Chondrocyte (in vitro differentiated cells): ENCODE measurements at places on chromosomes 11 and 22. TPM values are rescaled to one million over a fixed set of nuclear protein-coding genes. Genes with fewer than 3 reads are reported as not detected.

TSKU gene
- 41.7 to 46.2 TPM (median 42.3 TPM) in 3 replicates for total RNA-seq

LMF2 gene
- total RNA-seq, result 111 to 124 TPM (median 120 TPM) in 3 replicates

AQP11 gene
- 1.5 to 2.1 TPM (median 1.6 TPM) in 3 replicates for total RNA-seq

CNTN5 gene
- not detected in 3 replicates for total RNA-seq

ARSA gene
- total RNA-seq, result 37.6 to 39.8 TPM (median 39.3 TPM) in 3 replicates

APOL5 gene
- total RNA-seq, result not detected in 3 replicates

SSH3 gene
- 19.8 to 30.0 TPM (median 28.4 TPM) in 3 replicates for total RNA-seq

DNA sequence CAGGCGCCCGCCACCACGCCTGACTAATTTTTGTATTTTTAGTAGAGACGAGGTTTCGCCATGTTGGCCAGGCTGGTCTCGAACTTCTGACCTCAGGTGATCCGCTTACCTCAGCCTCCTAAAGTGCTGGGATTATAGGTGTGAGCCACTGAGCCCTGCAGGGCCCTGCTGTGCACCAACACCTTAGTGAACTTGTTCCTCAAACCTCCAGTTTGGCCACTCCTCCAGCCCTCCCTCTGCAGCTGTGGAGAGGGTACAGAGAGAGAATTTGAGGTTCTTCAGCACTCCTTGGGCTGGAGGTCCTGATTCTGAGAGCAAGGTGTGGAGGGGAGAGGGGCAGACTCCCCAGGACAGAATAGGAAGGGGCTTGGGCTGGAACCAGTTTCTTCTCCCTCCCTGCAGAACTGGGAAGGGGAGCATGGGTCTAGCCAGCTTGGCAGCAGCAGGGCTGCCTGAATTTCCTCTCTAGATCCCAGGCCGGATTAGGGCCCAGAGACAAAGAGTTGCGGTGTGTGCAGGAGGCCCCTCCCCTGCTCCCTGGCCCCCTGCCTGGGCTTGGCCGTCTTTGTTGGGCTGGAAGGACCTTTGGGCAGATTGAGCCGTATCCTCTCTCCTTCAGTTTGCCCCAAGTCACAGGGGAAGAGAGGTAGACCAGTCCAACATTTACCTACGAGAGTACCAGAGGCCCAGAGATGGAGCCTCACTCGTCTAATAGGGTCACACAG lies 2.3 kb upstream of the PEX16 start:
- no peak overlapping the region for H3K4me3 ChIP-seq
- peaks cover 21% of the 10 kb centered on the region for H3K27me3 ChIP-seq
- peaks cover 3% of the 10 kb centered on the region for H3K36me3 ChIP-seq
- peaks cover 19% of the 10 kb centered on the region for H3K4me1 ChIP-seq
- DNase-seq, result peak; percentile 39

DNA sequence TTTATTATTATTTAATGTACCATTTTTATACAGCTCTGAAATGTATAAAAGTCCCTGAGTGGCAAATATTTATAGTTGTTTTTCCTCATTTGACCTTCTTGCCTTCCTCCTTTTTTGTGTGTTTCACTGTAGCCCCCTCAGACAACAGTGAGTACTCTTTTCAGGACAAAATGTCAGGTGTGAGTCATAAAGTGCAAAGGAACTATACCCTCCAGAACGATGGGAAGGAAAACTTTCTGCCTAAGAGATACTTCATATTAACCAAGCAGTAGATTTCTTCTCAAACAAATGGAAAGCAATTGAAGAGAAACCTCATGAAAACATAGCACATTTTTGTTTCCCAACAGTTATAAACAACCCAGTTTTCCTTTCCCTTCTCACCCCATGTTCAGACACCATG lies 16.1 kb upstream of the MS4A7 start:
- no peaks in the 10 kb centered on the region for H3K4me1 ChIP-seq
- no peak overlapping the region for H3K4me3 ChIP-seq
- H3K36me3 ChIP-seq, result no peaks in the 10 kb centered on the region
- H3K27ac ChIP-seq, result no peak overlapping the region

GRCh38 chr11:73239571-73240189 lies 21.6 kb downstream of the P2RY2 start:
- peaks cover 17% of the 10 kb centered on the region for H3K4me1 ChIP-seq
- H3K27me3 ChIP-seq, result no peaks in the 10 kb centered on the region
- H3K4me3 ChIP-seq, result no peak overlapping the region
- no peak overlapping the region for H3K27ac ChIP-seq
- no peak for DNase-seq

GRCh38 chr22:23305321-23305910 lies 125.1 kb downstream of the BCR start:
- peaks cover 13% of the 10 kb centered on the region for H3K4me1 ChIP-seq
- H3K27me3 ChIP-seq, result no peaks in the 10 kb centered on the region
- H3K4me3 ChIP-seq, result no peak overlapping the region
- DNase-seq, result peak; percentile 79
- H3K27ac ChIP-seq, result no peak overlapping the region

GRCh38 chr22:31945971-31946680 lies 1.8 kb downstream of the YWHAH start:
- H3K27me3 ChIP-seq, result no peaks in the 10 kb centered on the region
- H3K4me3 ChIP-seq, result no peak overlapping the region
- H3K36me3 ChIP-seq, result peaks cover 12% of the 10 kb centered on the region
- peak; percentile 1 for DNase-seq
- H3K4me1 ChIP-seq, result peaks cover 32% of the 10 kb centered on the region

- peaks cover 10% of the 10 kb centered on the region for H3K27me3 ChIP-seq
- no peak overlapping the region for H3K27ac ChIP-seq
- no peaks in the 10 kb centered on the region for H3K36me3 ChIP-seq
- no peak overlapping the region for H3K4me3 ChIP-seq
- no peak for DNase-seq
Observed at GRCh38 chr11:122559734-122560382, 95.7 kb upstream of the UBASH3B start.

DNA sequence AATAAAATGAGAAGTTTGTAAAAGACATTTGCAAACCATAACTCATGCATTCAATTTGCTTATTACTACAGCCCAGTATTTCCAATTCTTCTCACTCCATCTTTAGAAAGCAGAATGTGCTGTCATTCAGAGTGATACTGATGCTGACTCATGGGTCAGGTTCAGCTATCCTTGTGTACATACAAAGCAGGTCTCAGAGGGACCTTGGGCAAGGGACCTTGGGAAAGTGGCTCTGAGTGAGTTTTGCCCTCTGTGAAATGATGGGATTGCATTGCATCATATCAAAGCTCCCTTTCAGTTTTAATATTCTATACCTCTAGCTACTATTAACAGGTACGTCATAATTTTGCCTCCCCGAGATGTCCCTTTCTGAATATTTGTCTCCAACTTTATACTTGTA lies 848.7 kb downstream of the OPCML start:
- H3K27me3 ChIP-seq, result no peaks in the 10 kb centered on the region
- H3K4me3 ChIP-seq, result no peak overlapping the region
- H3K36me3 ChIP-seq, result no peaks in the 10 kb centered on the region
- no peak for DNase-seq
- H3K4me1 ChIP-seq, result peaks cover 47% of the 10 kb centered on the region

GRCh38 chr11:62593434-62594044 lies 2.2 kb upstream of the TUT1 start:
- no peak for DNase-seq
- H3K4me1 ChIP-seq, result peaks cover 27% of the 10 kb centered on the region
- H3K27ac ChIP-seq, result peak overlapping the region; percentile 92
- peak overlapping the region; percentile 16 for H3K4me3 ChIP-seq
- peaks cover 37% of the 10 kb centered on the region for H3K36me3 ChIP-seq

GRCh38 chr11:127000291-127000968 lies at the start of gene KIRREL3:
Gene KIRREL3, minus strand, starts transcription at chr11:127000770.
- no peaks in the 10 kb centered on the region for H3K36me3 ChIP-seq
- peaks cover 11% of the 10 kb centered on the region for H3K27me3 ChIP-seq
- no peak within 1 kb of the TSS for H3K27ac ChIP-seq
- H3K4me3 ChIP-seq, result no peak within 1 kb of the TSS
- peaks cover 13% of the 10 kb centered on the region for H3K4me1 ChIP-seq
- DNase-seq, result no peak

DNA sequence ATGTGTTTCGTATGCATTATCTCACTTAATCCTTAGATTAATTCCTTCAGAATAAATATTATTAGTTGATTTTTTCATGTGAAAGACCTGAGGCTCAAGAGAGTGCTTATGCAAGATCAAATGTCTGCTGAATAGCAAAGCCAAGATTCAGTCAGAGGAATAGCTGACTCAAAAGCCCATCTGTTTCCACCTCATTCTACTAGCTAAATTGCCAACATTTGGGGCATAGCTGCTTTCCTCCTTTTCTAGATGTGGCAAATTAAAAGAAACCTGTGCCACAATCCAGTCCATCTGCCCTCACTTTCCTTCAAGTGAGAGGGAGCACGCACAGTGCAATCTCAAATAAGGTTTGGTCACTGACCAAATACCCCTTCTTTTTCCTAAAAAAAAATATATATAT lies 121.1 kb downstream of the PAX6 start:
- H3K4me3 ChIP-seq, result no peak overlapping the region
- no peaks in the 10 kb centered on the region for H3K27me3 ChIP-seq
- H3K4me1 ChIP-seq, result no peaks in the 10 kb centered on the region
- peaks cover 5% of the 10 kb centered on the region for H3K36me3 ChIP-seq
- H3K27ac ChIP-seq, result no peak overlapping the region
- DNase-seq, result no peak

DNA sequence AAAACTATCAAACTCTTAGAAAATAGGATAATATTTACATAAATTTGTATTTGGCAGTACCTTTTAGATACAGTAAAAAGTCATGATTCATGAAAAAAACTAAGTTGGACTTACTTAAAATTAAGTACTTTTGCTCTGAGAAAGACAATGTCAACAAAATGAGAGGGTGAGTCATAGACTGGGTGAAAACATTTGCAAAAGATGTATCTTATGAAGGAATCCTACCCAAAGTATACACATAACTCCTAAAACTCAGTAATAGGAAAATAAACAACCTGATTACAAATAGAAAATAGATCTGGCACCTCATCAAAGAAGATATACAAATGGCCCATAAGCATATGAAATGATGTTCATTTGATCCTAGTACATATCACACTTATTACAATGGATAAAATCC lies 1154.6 kb downstream of the JRKL start:
- H3K4me3 ChIP-seq, result no peak overlapping the region
- H3K36me3 ChIP-seq, result no peaks in the 10 kb centered on the region
- no peak for DNase-seq
- no peak overlapping the region for H3K27ac ChIP-seq

GRCh38 chr11:86802601-86803051 lies 2.3 kb downstream of the PRSS23 start:
- peak overlapping the region; percentile 96 for H3K4me3 ChIP-seq
- no peaks in the 10 kb centered on the region for H3K27me3 ChIP-seq
- no peak for DNase-seq
- H3K36me3 ChIP-seq, result peaks cover 17% of the 10 kb centered on the region
- peak overlapping the region; percentile 93 for H3K27ac ChIP-seq

GRCh38 chr11:407651-408123 lies 7.1 kb downstream of the SIGIRR start:
- peak overlapping the region; percentile 16 for H3K4me3 ChIP-seq
- no peaks in the 10 kb centered on the region for H3K27me3 ChIP-seq
